ENCODE measurements at places on chromosomes 3 and 15. TPM values are rescaled to one million over a fixed set of nuclear protein-coding genes. Genes with fewer than 3 reads are reported as not detected.

STARD9 gene
- total RNA-seq: 35.1 TPM

DLEC1 gene
- 0.25 TPM for total RNA-seq

CISH gene
- 21.9 TPM for total RNA-seq

SEMA5B gene
- 0.25 TPM for total RNA-seq

- H3K4me1 ChIP-seq: peaks cover 55% of the 10 kb centered on the region
- H3K27ac ChIP-seq: no peak overlapping the region
- no peak overlapping the region for H3K4me3 ChIP-seq
- H3K27me3 ChIP-seq: no peaks in the 10 kb centered on the region
- peaks cover 19% of the 10 kb centered on the region for H3K36me3 ChIP-seq
These were observed 4.1 kb downstream of the PPM1M start for GRCh38 chr3:52249683-52250082.

DNA sequence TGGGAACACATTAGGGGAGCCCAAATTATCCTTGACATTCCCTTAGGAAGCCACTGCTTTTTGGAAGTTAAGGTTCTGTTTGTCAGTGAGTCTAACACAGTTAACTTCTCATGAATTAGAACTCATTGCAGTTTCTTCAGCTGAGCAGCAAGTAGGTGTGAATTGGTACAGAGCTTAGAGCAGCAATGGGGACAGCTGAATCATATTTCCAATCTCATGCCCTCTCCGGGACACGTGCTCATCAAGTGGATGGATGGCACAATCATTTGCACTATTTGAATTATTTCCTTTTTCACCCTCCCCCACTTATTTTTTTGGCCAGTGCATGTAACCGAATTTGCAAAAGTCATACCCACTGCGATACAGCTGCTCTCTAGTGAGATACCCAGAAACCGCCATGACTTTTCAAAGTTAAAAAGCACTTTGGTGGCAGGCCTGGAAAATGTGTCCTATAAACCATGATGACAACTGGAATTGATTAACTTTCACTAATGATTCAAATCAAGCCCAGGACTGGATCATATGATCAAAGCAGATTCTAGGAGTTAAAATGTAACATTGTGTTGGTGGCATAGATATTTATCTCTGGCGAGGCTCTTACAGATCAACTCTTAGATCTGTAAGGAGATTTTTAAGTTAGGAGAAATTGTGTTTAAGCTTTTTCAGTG is 76.4 kb downstream of the EBLN2 start:
- no peaks in the 10 kb centered on the region for H3K27me3 ChIP-seq
- no peak for DNase-seq
- no peak overlapping the region for H3K4me3 ChIP-seq
- peaks cover 15% of the 10 kb centered on the region for H3K4me1 ChIP-seq
- H3K27ac ChIP-seq: no peak overlapping the region
- H3K36me3 ChIP-seq: no peaks in the 10 kb centered on the region

GRCh38 chr3:81437683-81438082 is 323.8 kb downstream of the GBE1 start:
- no peak overlapping the region for H3K27ac ChIP-seq
- H3K4me1 ChIP-seq: no peaks in the 10 kb centered on the region
- H3K36me3 ChIP-seq: no peaks in the 10 kb centered on the region
- DNase-seq: no peak

GRCh38 chr15:88776646-88777045 is 26.6 kb upstream of the ACAN start:
- no peak for DNase-seq
- H3K27me3 ChIP-seq: no peaks in the 10 kb centered on the region
- no peak overlapping the region for H3K4me3 ChIP-seq
- H3K36me3 ChIP-seq: no peaks in the 10 kb centered on the region

- no peaks in the 10 kb centered on the region for H3K27me3 ChIP-seq
- no peak for DNase-seq
- H3K4me1 ChIP-seq: no peaks in the 10 kb centered on the region
- no peak overlapping the region for H3K27ac ChIP-seq
- no peak overlapping the region for H3K4me3 ChIP-seq
These were observed 218.3 kb upstream of the SOX2 start for GRCh38 chr3:181493423-181493822.

GRCh38 chr3:8964436-8965370 is 1.4 kb upstream of the RAD18 start:
- H3K4me3 ChIP-seq: no peak overlapping the region
- DNase-seq: no peak
- H3K27me3 ChIP-seq: peaks cover 4% of the 10 kb centered on the region
- H3K4me1 ChIP-seq: peaks cover 22% of the 10 kb centered on the region
- H3K27ac ChIP-seq: no peak overlapping the region
